Uterine smooth muscle cell (primary cell): ENCODE measurements at places on chromosomes 7 and 10. TPM values are rescaled to one million over a fixed set of nuclear protein-coding genes. Genes with fewer than 3 reads are reported as not detected.

Gene CLDN12
- total RNA-seq: 51.5 and 66.2 TPM in 2 replicates

Gene CYP3A7
- total RNA-seq: 0.55 and 1.2 TPM in 2 replicates

Gene GALNT17
- total RNA-seq: under 0.01 TPM in 1 of 2 replicates, not detected in the other

Gene CELF2
- 5.4 and 11.5 TPM in 2 replicates for total RNA-seq

Gene C7orf25
- 8.2 and 8.4 TPM in 2 replicates for total RNA-seq

Gene FKBP14
- total RNA-seq: 32.4 and 48.4 TPM in 2 replicates

Gene INMT
- 0.11 and 1.2 TPM in 2 replicates for total RNA-seq

Gene HOXA7
- total RNA-seq: 0.77 and 1.9 TPM in 2 replicates

Gene AMPH
- 1.5 and 2.0 TPM in 2 replicates for total RNA-seq

Gene BPGM
- total RNA-seq: 29.0 and 41.3 TPM in 2 replicates

Gene NODAL
- not detected in 2 replicates for total RNA-seq
